ENCODE measurements at places on chromosomes 7 and 10.

DNA sequence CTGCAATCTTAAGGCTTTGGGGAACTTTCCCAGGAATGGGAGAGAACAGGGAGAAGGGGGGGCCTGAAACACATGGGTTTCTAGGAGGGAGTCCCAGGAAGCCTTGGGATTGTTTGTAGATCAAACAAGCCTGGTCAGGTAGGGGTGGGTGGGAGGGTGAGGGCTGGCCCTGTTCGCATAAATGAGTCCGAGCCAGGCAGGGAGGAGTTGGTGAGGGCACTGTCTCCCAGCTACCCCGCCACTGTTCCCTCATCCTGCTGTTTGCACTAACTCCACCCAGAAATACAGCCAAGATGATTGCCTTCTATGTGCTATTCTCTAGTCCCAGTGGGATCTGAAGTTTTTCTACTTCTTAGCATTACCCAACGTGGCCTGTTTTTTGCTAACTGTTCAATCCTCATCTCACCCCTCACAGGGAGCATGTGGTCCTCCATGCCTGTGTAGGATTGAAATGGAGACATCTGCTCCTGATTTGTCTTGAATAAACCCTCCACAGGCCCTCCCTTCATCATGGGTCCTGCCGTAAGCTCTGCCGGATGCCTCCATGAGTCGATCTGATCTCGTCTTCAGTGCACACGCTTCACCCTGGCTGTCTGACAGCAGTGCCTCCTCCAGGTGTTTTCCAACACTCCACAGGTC lies 257.0 kb downstream of the COBL start:
- no peak for DNase-seq

DNA sequence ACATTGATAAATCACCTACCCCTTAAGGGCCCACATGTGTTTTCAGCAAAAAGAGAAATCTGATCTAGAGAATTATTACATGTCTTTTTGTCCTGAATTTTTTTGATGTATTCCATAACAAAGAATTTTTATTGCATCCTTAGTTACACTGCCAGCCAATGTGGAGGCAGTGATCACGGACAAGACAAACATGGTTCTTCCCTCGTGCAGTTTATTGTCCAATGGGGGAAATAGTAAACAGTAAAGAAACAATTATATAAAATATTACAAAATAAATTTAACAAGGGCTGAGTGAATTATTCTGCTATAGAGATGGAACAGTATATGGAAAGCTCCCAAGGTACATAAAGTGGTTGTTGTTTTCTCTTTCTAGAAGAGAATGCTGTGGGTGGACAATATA lies 2.0 kb downstream of the STEAP2 start:
- DNase-seq = no peak

DNA sequence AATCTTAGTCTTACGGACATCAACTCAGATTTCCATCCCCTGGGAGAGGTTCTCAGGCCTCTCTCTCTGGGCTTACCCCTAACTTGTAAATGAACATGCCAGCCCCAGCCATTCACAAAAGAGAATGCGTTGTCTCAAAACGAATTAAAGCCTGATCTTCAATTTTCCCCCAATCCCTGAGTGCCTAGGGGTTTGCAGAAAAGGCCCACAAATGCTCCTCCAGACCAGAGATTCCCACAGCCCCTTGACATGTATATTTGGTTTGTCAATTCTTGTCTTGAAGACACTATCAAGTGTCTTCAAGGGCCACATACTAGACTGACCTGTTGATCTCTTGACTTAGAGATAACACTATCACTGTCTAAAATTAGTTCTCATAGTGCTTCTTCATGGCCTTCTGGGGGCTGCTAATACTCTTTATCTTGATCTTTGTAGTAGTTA lies 11.9 kb upstream of the HOXA13 start:
- DNase-seq = no peak

GRCh38 chr10:116171505-116171904 lies 101.5 kb downstream of the GFRA1 start:
- no peak for DNase-seq

GRCh38 chr7:140661124-140661523 lies 11.6 kb upstream of the ADCK2 start:
- DNase-seq = no peak

DNA sequence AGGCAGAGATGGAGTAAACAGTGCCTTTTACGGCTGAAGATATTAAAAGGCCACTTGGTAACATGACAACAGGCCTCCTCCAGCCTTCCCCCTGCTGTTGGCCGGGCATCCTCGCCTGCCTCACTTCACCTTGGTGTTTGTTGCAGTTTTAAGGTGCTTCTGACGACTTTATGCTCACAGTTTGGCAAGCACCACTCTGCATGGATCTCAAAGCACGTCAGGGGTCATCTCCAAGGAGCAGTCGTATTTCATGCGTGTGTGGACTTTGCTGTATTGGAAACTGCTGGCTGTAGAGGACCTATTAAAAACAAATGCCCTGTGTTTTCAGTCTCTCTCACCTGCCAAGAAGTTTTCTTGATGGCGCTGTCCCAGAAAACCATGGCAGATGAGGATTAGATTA lies 483.1 kb downstream of the RPS24 start:
- no peak for DNase-seq

DNA sequence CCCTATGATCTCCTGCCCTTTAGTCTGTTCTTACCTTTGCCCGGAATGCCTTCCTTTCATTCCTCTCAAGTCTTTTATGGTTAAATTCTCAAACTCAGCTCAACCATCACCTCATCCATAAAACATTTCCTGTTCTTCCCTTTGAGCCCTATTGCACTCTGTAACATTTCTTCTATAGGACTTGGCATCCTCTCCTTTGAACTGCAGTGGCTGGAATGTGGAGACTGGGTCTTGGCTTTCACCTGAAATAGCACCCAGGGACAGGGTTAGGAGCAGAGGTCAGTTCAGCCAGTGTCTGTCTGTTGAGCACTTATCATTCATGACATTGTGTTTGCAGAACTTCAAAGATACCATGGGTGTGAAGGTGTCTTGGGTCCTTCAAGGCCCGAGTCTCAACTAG lies 7.2 kb downstream of the NFE2L3 start:
- no peak for DNase-seq

DNA sequence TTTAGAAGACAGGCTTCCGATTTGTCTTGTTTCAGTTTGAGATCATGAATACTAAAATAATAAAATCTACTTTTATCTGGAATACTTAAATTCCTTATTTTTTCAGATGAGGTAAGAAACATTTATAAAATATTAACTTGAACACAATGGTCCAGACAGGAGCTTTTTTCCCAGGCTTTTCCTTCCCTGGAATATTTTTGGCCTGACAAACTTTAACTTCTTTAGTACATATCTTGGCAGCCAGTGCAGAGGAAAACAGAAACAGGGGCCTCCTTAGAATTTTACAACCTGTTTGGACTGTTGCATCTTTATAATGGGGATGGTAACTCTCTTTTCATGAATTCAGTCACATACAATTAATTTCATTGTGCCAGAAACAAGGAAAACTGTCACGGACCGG lies 41.4 kb downstream of the NRP1 start:
- no peak for DNase-seq
